ENCODE measurements at places on chromosomes 5 and 9.

DNA sequence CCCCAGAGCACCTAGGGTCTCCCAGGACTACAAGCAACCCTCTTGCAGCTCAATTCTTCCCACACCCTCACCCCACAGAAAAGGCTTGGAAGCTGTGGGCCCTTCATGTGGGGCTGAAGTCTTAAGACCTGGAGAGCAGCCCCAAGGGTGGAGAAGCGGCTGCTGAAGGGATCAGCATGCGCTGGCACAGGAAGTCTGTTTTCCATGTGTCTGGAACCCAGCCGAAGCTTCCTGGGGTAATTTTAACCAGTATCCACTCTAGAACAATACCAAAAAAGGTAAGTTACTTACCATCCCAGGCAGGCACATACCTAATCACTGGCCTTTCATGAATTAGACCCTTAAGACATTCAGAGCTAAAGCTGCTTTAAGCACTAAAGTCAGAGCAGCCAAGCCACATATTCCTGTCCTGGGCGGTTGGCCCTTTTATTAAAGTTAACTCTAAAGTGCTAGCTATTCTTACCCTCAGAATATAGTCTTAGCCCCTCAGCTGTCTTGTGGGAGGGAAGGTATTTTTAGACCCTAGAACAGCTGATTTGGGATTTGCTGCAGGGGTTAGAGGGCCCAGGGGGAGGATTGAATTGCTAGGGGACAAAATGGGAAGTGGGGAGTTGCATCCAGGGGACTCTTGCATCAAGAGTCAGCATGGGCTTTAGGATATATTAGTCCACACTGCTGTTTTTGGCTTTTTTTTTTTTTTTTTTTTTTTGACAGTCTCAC, 6.9 kb downstream of the IL17B start:
- DNase-seq: no peak

DNA sequence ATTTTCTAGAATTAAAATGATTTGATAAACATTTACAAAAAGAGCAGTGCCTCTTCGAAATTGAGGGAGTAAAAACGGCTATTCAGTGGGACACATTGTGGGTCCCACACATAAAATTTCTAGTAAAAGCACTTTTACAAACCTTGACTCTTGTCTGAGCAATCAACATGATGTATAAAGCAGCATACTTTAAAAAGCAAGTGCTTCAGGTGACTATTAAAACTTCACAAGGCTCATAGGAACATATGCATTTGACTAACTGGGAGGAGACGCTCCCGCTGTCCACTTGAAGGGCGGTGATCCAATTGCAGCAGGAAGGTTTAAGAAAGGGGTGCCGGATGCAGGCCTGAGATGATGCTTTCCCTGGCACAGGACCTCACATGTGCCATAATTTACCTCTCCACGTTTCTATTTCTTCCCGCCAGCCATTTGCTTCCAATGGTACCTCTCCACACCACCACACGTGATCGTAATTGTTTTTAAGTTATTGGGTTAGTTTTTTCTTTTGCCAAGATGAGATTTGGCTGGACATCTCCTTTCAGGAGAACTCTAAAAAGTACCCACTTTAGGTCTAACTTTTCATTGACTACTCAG, 1.8 kb downstream of the MCTP1 start:
- DNase-seq: no peak

GRCh38 chr9:135551031-135551430, 5.1 kb downstream of the OBP2A start:
- DNase-seq: no peak

GRCh38 chr9:17878810-17879370, 300.0 kb downstream of the SH3GL2 start:
- DNase-seq: no peak

DNA sequence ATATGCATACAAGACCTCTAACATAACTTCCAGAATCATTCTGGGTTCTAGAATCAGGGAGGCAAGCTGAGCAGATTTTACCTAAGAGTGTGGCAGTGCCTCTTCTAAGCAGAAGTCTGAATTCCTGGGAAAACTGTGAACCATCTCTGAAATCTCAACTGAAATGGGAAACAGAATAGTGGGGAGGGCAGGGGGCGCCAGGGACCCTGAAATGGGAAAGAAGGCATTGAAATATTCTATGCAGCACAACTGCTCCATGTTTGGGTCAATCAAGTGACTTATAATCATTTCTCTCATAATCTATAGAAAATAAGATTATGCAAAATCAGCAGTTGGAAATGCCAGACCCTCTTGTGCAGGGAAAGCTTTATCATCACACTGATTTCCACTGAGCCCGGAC, 156.1 kb downstream of the EBF1 start:
- DNase-seq: no peak

DNA sequence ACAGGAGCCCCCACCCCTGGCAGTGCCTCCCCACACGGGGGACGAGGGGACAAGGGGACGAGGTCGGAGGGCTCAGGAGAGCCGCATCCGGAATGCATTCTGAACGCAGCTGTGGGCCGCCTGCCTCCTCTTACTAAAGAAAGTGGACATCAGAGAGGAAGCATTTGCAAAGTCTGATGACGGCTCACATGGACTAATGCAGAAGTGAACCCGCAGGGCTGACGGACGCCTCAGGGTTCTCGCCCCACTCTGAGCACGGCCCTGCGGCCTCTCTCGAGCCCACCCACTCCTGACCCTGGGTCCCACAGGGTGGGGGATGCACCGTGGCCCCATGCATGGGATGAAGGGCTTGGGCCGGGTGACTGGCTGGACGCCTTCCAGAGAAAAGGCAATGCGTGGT, 5.9 kb downstream of the LPCAT1 start:
- DNase-seq: no peak

DNA sequence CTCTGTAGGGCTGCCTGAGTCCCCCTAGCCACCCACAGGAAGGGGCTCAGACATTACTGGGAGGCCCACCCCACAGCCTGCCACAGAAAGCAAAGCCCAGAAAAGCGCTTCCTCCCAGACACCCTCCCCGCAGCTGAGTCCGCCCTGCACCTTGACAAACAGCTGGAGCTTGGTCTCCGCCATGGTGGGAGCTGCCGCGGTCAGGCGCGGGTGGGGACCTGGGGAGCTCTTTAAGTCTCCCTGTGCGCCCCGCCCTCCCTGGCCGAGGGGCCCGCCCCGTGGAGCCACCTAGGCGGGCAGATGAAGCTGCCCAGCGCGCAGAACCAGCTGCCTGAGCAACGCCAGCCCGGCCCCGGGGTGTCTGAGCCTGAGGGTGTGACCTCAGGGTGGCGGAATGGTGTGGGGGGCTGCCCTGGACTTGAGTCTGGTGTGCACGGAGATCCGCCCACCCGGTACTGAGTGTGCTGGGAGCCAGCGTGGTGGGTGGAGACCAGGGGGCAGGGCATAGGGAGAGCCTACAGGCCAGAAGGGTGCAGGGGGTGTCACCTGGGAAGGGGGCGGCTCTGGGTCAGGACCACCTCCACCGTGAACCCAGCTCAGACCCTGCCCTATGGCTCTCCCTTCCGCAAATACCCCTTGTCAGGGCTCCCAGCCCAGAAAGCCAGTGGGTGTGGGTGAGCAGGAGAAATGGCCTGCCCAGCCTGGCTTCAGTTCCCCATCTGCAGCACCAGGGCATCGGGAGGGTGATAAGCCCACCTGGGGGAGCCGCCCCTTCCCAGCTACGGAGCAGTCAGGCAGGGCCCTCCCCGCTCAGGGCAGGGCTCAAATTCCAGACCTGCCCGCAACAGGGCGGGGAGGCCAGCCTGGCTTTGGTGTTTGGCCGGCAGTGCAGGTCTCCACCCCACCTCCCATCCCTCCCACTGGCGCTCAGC, at the start of gene CLIC3:
Gene CLIC3, minus strand, starts transcription at position 208 of the 932 bp plus-strand sequence. Its CDS starts 25 bp downstream, at position 183.
- no peak for DNase-seq

GRCh38 chr5:168121138-168121494, 170.3 kb upstream of the WWC1 start:
- DNase-seq: no peak

DNA sequence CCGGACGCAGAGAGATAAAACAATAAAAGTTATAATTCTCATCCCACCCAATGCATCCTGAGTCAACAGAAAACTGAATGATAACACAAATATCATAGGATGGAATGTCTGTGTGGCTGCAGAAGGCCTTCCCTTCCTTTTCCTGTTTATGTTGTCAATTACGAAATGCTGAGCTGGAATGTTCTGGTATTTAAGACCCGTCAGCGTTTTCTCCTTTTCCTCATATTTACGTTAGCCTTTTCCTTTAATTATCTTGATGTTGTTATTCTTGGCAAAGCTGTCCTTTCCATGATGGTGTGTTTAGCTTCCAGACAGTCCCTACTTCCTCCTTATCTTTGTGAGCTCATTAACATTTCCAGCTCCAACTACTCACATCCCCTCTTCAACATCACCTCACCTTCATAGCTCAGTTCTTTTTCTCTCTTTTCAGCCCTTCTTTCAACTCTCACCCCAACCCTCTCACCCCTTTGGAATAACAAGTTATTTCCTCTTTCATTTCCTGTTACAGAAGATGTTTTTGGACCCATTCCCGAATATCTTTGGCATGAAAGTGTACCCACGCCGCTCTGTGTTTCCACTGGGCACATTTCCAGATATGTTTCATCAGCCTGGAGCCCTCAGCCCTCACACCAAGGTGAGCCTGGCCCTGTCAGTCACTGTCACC, 221.6 kb downstream of the NR2F1-AS1 start:
- DNase-seq: no peak

DNA sequence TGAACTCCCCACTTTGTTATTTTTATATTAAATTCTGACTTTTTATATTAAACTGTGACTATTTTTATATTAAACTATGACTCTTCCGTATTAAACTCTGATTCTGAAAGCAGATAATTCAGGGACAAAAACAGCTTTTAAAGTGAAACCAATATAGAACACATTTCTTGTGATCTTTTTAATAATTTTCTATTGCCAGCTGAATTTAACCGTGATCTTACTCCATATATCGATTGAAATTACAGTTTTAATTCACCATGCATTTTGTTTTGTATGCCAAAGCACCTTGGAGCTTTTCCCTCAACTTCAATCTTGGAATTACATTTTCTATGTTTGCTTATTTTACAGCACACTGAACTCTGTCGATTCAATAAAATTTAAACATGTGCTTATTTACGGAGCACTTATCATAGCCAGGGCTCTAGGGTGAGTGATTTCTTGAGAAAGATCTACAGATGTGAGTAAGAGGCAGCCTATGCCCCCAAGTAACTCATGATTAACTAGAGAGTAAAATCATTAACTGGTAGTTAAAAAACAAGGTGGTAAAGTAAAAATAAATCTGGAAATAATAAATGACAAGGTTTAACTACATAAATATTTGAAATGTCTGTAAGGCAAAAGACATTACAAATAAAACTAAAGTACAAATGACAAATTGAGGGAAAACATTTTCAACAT, 72.9 kb upstream of the ALDH1B1 start:
- DNase-seq: no peak

GRCh38 chr5:178555005-178555404, 35.2 kb downstream of the COL23A1 start:
- DNase-seq: no peak

GRCh38 chr5:159657298-159657697, 259.0 kb upstream of the ADRA1B start:
- DNase-seq: no peak

DNA sequence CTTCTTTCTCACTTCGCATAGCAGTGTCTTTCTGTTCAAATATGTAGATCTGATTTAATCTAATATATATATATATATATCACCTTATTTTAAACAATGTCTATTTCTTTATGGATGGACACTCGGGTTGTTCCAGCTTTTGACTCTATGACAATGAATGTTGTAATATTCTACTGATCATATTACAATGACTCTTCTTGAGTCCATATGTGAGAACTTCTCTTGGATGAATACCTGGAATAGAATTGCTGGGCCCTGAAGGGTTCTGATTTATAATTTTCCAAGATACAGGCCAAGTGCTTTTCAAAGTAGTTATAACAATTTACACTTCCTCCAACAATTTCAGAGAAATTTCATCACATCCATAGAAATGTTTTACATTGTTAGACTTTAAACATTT, 28.8 kb downstream of the NTRK2 start:
- DNase-seq: no peak
